ENCODE measurements at places on chromosomes 5 and 9. TPM values are rescaled to one million over a fixed set of nuclear protein-coding genes. Genes with fewer than 3 reads are reported as not detected.

- no peak overlapping the region for H3K27ac ChIP-seq
- DNase-seq: no peak
- H3K27me3 ChIP-seq: no peaks in the 10 kb centered on the region
- H3K4me3 ChIP-seq: no peak overlapping the region
Observed at GRCh38 chr9:106707738-106708474, 155.1 kb upstream of the ZNF462 start.

DNA sequence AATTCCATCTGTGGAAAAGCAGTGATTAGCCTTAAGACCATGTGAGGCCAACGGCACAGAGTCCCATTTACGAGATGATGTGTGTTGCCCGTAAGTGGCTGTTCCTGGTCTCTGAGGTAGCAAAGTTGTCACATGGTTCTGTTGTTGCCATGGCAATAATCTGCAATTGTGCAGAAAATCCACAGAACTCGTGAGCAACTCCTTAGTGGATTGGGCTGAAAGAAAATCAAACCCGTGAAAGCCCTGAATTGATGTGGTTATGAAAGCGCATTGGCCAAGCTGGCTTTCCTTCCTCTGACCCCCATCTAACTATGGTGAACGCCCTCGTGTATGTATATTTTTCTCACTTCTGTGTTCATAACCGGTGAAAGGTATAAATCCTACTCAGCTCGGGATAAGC lies 614.7 kb downstream of the EBF1 start:
- H3K27ac ChIP-seq: no peak overlapping the region
- no peaks in the 10 kb centered on the region for H3K4me1 ChIP-seq

FGD3 gene
- polyA plus RNA-seq: 216 TPM

GRCh38 chr9:122261469-122261881 lies 3.2 kb downstream of the RBM18 start:
- no peak overlapping the region for H3K4me3 ChIP-seq
- H3K36me3 ChIP-seq: peaks cover 7% of the 10 kb centered on the region
- H3K4me1 ChIP-seq: peaks cover 18% of the 10 kb centered on the region
- H3K27me3 ChIP-seq: no peaks in the 10 kb centered on the region
- DNase-seq: no peak

DNA sequence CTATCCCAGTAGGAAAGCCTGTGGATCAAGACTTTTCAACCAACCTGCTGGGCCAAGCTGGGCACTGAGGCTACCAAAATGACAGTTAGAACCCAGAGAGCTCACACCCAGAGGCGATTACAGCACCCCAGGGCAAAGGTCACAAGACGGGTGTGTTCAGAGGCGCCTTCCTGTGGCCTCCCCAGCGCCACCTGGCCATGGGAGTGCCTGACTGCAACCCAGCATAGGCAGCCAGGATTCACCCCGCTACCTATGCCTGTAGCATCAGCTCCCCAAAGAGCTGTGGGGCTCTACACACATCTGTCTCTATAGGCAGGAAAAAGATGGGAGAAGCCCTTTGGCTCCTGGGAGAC lies 33.5 kb downstream of the PDGFRB start:
- no peak overlapping the region for H3K4me3 ChIP-seq
- H3K4me1 ChIP-seq: no peaks in the 10 kb centered on the region
- no peak overlapping the region for H3K27ac ChIP-seq
- no peaks in the 10 kb centered on the region for H3K36me3 ChIP-seq
- H3K27me3 ChIP-seq: no peaks in the 10 kb centered on the region
- DNase-seq: no peak

- H3K27ac ChIP-seq: peak overlapping the region; percentile 74
- peaks cover 44% of the 10 kb centered on the region for H3K4me1 ChIP-seq
- DNase-seq: no peak
- no peaks in the 10 kb centered on the region for H3K36me3 ChIP-seq
- no peaks in the 10 kb centered on the region for H3K27me3 ChIP-seq
Observed at GRCh38 chr5:40653221-40654022, 26.3 kb upstream of the PTGER4 start.

DNA sequence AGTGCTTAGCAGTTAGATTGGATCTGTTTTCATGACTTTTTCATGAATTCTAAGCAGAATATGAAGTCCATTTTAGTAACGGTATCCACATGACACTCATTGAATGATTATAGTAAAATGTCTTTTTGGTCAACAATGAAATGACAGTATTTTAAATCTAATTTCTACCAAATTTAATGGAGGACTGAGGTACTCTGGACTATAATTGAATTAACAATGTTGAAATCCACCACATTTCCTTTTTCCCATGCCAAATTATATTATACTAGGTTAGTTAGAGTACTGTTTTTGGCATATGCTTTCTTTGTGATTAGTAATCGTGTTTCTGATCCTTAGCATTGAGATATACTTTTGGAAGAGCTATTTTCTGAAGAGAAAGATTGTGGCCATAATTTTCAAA lies 40.6 kb downstream of the CDC42SE2 start:
- no peaks in the 10 kb centered on the region for H3K36me3 ChIP-seq
- H3K27ac ChIP-seq: peak overlapping the region; percentile 14
- no peak overlapping the region for H3K4me3 ChIP-seq
- H3K27me3 ChIP-seq: no peaks in the 10 kb centered on the region

DNA sequence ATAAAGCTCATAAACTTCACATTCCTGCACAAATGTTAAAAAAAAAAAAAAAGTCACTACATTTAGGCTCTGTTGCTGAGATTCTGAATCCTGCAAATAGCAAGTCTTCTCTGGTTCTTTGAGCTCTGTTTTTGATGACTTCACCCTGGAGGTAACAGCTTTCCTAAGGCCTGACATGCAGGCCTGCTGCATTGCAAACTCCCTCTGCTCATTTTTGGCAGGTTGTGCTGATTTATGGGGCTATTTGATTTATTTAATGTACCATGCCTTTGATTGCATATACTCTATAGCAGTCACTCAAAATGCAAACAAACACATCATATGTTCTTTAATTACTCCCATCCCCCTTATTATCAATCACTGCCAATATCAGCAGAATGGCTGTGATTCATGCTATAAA lies 416.1 kb upstream of the IZUMO3 start:
- no peaks in the 10 kb centered on the region for H3K27me3 ChIP-seq
- H3K4me1 ChIP-seq: no peaks in the 10 kb centered on the region
- DNase-seq: no peak
- no peak overlapping the region for H3K4me3 ChIP-seq
- H3K36me3 ChIP-seq: no peaks in the 10 kb centered on the region

- DNase-seq: no peak
- H3K4me1 ChIP-seq: no peaks in the 10 kb centered on the region
- no peak overlapping the region for H3K27ac ChIP-seq
- H3K27me3 ChIP-seq: no peaks in the 10 kb centered on the region
- no peak overlapping the region for H3K4me3 ChIP-seq
Observed at GRCh38 chr5:110195288-110195687, 505.6 kb downstream of the MAN2A1 start.

DNA sequence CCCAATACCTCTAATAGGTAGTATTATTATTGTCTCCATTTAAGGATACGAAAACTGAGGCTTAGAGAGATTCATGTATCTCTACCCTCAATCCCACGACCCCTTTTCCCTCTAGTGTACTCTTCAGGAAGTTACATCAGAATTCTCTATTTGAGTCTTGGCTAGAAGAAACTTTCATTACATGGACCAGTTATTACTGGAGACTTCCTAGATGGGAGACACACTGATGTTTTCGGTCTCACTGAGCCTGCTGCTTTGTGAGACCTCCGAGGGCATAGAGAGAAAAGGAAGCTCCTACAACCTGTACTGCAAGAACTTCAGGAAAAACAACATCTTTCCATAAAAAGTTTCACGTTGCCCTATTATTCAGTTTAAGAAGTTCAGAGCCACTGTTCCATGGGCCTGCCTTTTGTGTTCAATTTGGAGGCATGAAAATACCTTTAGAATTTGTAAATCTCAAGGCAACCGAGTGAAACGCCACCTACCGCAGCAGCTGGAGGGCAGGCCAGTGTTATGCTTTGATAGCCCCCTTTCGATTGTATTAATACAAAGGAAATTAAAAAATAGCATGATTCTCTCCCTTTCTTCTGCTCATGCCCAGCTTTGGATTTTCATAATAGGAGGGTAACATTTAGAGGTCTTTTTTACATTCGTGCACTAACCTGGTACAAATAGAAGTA lies 223.3 kb downstream of the EBF1 start:
- H3K4me1 ChIP-seq: no peaks in the 10 kb centered on the region
- no peak for DNase-seq
- H3K4me3 ChIP-seq: no peak overlapping the region

DNA sequence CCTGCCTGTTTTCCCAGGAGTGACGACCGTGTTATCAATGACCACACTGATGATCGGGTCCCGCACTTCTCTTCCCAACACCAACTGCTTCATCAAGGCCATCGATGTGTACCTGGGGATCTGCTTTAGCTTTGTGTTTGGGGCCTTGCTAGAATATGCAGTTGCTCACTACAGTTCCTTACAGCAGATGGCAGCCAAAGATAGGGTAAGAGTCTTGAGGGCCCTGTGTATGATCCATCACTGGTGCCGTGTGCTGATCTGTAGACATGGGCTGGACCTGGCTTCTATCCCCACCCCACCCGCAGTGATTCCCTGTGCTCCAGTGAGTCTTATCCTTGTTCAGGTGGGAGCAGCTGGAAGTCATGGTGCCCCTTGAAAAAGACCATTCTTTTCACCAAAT lies 26.0 kb downstream of the GABRP start:
- no peak overlapping the region for H3K4me3 ChIP-seq
- H3K27me3 ChIP-seq: no peaks in the 10 kb centered on the region
- no peak for DNase-seq
- no peak overlapping the region for H3K27ac ChIP-seq
- H3K4me1 ChIP-seq: no peaks in the 10 kb centered on the region

DNA sequence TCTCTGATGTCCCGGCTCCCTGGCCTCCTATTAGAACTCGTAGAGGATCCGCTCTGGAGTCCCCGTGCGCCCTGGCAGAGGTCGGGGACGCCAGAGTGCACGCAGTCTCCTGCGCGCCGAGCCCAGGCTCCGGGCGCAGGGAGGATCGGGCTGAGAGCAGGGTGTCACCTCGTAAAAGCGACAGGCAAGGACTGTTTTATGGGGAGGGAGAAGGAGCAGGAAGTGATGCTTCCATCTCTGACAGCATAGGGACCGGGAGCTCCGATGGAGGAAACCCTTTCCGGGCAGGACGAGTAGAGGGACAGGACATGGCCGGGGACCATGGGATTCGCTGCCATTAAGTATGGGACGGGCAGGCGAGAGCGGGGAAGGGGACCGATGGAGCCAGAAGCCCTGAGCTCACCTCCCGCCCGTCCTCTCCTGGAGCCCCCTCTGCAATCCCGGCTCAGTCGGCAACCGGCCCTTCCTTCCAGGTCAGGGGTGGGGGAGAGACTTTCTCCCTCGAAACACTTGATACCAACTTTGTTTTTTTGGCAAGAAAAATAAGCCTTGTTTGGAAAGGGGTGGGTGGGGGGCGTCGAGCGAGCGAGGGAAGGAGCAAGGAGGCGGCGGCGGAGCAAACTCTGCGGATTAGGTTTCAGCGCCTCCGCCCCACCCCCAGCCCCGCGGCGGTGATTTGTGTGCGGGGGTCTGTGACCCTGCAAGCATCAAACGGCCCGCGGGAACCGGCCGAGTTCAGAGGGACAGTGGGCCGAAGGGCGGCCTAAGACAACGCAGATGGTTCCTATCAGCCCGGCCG lies 12.6 kb downstream of the LMX1B start:
- DNase-seq: no peak
- H3K27ac ChIP-seq: no peak overlapping the region
- peak overlapping the region; percentile 35 for H3K4me3 ChIP-seq
- peaks cover 22% of the 10 kb centered on the region for H3K27me3 ChIP-seq

DNA sequence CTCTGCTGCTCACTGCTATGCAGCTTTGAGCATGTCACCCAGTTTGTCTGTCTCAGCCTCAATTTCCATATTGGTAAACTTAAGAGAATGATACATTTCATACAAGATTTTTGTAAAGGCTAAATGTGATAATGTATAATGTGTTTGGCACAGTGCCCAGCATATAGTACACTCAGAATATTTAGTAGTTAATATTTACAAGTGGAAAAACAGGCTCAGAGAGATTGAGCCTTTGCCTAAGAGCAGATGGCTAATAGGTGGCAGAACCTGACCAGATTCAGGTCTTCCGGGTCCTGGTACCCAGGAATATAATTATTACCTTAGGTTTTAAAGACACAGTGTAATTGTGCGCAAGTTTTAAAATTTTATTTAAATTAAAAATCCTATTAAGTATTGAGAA lies 46.8 kb upstream of the KIAA1958 start:
- H3K27ac ChIP-seq: no peak overlapping the region
- no peak for DNase-seq
- no peak overlapping the region for H3K4me3 ChIP-seq
- no peaks in the 10 kb centered on the region for H3K27me3 ChIP-seq
- H3K4me1 ChIP-seq: no peaks in the 10 kb centered on the region
- no peaks in the 10 kb centered on the region for H3K36me3 ChIP-seq

ZFP2 gene
- 0.49 TPM for polyA plus RNA-seq

GRCh38 chr5:9691261-9691660 lies 61.1 kb upstream of the TAS2R1 start:
- H3K27ac ChIP-seq: no peak overlapping the region
- no peaks in the 10 kb centered on the region for H3K27me3 ChIP-seq
- DNase-seq: no peak
- no peaks in the 10 kb centered on the region for H3K4me1 ChIP-seq
- H3K4me3 ChIP-seq: no peak overlapping the region

DNA sequence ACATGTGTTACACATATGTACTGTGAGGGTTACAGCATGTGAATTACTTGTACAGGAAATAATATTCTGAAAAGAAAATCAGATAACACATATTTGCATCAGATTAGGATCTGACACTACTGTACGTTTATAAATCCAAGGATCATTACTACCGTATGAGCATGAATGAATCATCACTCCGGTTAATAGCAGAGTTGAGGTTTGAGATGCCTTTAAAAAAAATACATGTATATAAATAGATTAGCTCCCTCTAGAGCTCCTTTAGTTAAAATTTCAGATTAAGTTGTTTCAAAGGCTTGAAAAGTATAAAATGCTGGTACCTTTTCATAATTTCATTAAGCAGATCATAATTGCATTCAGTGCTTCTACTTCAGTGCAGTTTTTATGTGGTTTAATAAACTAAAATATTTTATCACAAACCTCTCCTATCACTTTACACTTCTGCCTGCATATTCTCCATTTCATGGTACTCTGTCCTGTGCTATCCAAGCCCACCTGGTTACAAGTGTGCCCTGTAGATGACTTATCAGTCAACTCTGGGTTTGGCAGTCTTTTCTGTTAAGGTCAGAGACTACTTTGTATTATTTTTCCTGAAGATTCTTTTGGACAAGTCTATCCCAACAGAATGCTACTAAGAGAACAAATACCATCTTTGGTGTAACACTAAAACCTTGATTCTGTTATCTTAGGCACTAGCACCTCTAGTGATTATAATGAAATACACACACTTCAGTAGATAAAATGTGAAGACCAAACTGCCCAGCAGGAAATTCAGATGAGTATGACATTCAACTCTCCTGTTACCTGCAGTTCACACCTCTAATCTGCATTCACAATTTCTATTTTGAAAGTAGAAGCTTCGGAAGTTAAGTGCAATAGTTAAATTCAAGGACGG lies 48.0 kb upstream of the POU5F2 start:
- no peak overlapping the region for H3K27ac ChIP-seq
- H3K4me3 ChIP-seq: no peak overlapping the region
- no peaks in the 10 kb centered on the region for H3K27me3 ChIP-seq
- no peak for DNase-seq
- H3K4me1 ChIP-seq: no peaks in the 10 kb centered on the region
- H3K36me3 ChIP-seq: peaks cover under 1% of the 10 kb centered on the region

SPATA31E1 gene
- not detected for polyA plus RNA-seq

HSD17B3 gene
- not detected for polyA plus RNA-seq

GRCh38 chr5:15026011-15026893 lies 154.7 kb upstream of the ANKH start:
- H3K27ac ChIP-seq: no peak overlapping the region
- no peaks in the 10 kb centered on the region for H3K27me3 ChIP-seq
- no peak for DNase-seq
- no peak overlapping the region for H3K4me3 ChIP-seq
- no peaks in the 10 kb centered on the region for H3K36me3 ChIP-seq
- no peaks in the 10 kb centered on the region for H3K4me1 ChIP-seq

PCDHB5 gene
- polyA plus RNA-seq: not detected

Measured in naive thymus-derived CD4-positive, alpha-beta T cell (primary cell).